ENCODE measurements at places on chromosomes 3 and 15. TPM values are rescaled to one million over a fixed set of nuclear protein-coding genes. Genes with fewer than 3 reads are reported as not detected.

WDR49 gene
- 0.28 TPM for total RNA-seq

C3orf49 gene
- total RNA-seq: not detected

SLC41A3 gene
- total RNA-seq: 67.0 TPM

EFL1 gene
- 14.4 TPM for total RNA-seq

AGTR1 gene
- not detected for total RNA-seq

HTR3E gene
- total RNA-seq: not detected

LMAN1L gene
- not detected for total RNA-seq

ROBO2 gene
- total RNA-seq: 0.39 TPM

DNA sequence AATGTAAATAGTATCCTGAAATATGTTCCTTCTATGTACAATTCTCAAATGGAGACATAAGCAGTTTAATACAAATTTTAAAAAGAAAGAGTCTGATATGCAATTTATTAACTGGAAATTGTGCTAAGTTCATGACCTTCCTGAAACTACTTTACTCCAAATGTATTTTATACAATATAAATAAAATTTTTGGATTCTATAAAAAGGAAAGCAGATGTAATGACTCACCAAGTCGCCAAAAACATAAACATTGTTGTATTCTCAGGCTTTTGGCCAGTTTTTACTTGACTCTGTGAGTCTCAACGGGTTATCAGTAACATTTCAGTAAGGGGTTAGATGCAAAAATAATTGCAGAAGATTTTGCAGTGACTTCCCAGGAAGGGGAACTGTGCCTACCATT is 948.2 kb downstream of the EPHA3 start:
- DNase-seq: no peak
- H3K36me3 ChIP-seq: no peaks in the 10 kb centered on the region
- no peak overlapping the region for H3K27ac ChIP-seq
- no peaks in the 10 kb centered on the region for H3K27me3 ChIP-seq
- no peaks in the 10 kb centered on the region for H3K4me1 ChIP-seq
- no peak overlapping the region for H3K4me3 ChIP-seq

DNA sequence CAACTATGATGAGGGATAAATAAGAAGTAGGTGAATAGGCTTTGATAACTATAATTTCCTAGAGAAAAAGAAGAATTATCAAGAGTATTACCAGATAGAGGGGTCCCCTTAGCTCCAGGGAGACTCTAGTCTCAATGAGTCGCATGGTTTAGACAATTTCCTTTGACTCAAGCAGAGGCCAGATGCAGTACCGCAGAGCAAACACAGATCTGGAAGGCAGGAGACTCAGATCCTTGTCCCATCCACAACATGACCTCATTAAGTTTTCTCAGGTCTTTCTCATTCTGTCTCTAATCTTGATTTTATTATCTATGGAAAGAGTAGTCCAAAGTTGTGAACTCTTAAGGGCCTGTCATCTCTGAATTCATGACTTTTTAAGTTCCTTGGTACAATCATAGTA is 987.9 kb downstream of the NTRK3 start:
- no peaks in the 10 kb centered on the region for H3K4me1 ChIP-seq
- no peak for DNase-seq
- no peak overlapping the region for H3K4me3 ChIP-seq
- H3K27ac ChIP-seq: no peak overlapping the region
- no peaks in the 10 kb centered on the region for H3K36me3 ChIP-seq

GRCh38 chr3:164095279-164095678 is 983.0 kb downstream of the SI start:
- H3K36me3 ChIP-seq: no peaks in the 10 kb centered on the region
- H3K27me3 ChIP-seq: no peaks in the 10 kb centered on the region
- H3K27ac ChIP-seq: no peak overlapping the region
- no peak for DNase-seq

GRCh38 chr3:43769885-43770425 is 79.2 kb downstream of the ABHD5 start:
- H3K27ac ChIP-seq: peak overlapping the region; percentile 90
- H3K27me3 ChIP-seq: no peaks in the 10 kb centered on the region
- H3K4me1 ChIP-seq: peaks cover 83% of the 10 kb centered on the region
- peak overlapping the region; percentile 17 for H3K4me3 ChIP-seq

DNA sequence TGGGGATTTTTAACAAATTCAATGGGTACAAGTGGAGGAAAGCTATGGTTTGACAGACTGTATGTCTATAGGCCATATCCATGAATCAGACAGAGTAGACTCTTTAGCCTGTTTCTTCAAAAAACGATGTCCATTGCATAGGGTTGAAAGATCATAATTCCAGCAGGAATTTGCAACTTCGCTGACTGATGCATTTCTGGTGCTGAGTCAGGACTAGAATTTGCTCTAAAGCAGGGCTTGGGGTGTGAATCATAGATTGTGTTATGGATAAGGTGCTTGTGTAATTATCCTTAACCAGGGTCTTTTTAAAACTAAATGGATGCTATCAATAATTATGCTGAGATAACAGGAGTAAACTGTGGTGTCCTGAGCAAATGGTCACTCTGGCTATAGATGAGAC is 200.4 kb upstream of the TBC1D5 start:
- H3K27me3 ChIP-seq: no peaks in the 10 kb centered on the region
- no peak overlapping the region for H3K4me3 ChIP-seq
- DNase-seq: no peak
- H3K4me1 ChIP-seq: peaks cover 7% of the 10 kb centered on the region

GRCh38 chr3:38985581-38985980 is 66.2 kb downstream of the SCN11A start:
- no peak for DNase-seq
- no peak overlapping the region for H3K27ac ChIP-seq
- no peaks in the 10 kb centered on the region for H3K36me3 ChIP-seq
- peaks cover 74% of the 10 kb centered on the region for H3K27me3 ChIP-seq
- H3K4me3 ChIP-seq: no peak overlapping the region
- H3K4me1 ChIP-seq: no peaks in the 10 kb centered on the region

- peaks cover 11% of the 10 kb centered on the region for H3K4me1 ChIP-seq
- no peaks in the 10 kb centered on the region for H3K36me3 ChIP-seq
- no peak for DNase-seq
These were observed 252.6 kb downstream of the TLE3 start for GRCh38 chr15:69845159-69845558.

DNA sequence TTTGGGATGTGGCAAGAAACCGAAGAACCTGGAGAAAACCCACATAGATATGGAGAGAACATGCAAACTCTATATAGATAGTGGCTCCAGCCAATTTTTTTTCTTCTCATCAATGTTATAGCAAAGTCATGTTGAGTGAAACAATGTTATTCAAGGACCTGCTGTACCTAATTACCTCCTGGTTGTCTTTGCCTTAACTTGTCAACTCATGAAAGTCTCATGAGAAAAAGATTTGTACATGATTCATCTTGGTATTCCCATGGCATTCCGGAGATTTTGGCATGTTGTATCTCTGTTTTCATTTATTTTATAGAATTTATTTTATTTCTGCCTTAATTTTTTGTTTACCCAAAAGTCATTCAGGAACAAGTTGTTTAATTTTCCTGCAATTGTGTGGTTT is 303.8 kb upstream of the CDIN1 start:
- no peaks in the 10 kb centered on the region for H3K27me3 ChIP-seq
- no peak overlapping the region for H3K4me3 ChIP-seq
- H3K4me1 ChIP-seq: no peaks in the 10 kb centered on the region
- no peaks in the 10 kb centered on the region for H3K36me3 ChIP-seq
- DNase-seq: no peak

GRCh38 chr15:47570881-47571640 is 146.2 kb upstream of the SEMA6D start:
- H3K27ac ChIP-seq: no peak overlapping the region
- no peak for DNase-seq
- H3K4me1 ChIP-seq: no peaks in the 10 kb centered on the region
- no peaks in the 10 kb centered on the region for H3K27me3 ChIP-seq
- H3K36me3 ChIP-seq: no peaks in the 10 kb centered on the region
- H3K4me3 ChIP-seq: no peak overlapping the region

DNA sequence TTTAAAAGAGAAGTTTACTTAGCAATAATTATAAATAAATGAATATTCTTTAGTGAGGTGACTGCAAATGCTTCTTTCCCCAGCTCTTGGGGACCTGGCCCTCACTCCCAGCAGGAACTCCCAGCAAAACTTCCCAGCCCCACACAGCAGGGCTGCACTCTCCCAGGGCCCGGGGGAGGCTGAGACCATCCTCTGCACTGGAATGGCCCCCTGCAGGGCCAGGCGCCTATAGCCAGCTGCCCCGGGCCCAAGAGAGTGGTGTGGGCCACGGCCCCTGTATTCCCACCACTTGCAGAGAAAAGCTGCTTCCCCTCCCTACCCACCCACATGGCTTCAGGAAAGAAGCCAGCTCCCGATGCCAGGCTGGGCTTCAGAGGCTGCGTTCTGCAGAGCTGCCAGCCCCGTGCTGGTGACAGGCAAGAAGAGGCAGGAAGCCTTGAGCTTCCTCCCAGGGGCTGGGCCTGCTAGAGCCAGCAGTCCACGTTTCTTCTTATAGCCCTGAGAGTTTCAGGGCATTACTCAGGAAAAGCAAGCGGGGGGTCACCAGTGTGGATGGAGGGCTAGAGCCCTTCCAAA is 20.0 kb downstream of the IDH2 start:
- no peaks in the 10 kb centered on the region for H3K4me1 ChIP-seq
- no peaks in the 10 kb centered on the region for H3K27me3 ChIP-seq
- no peak overlapping the region for H3K4me3 ChIP-seq

GRCh38 chr3:13545952-13546454 is 2.9 kb upstream of the FBLN2 start:
- no peak overlapping the region for H3K4me3 ChIP-seq
- peaks cover 31% of the 10 kb centered on the region for H3K4me1 ChIP-seq
- DNase-seq: no peak
- H3K36me3 ChIP-seq: no peaks in the 10 kb centered on the region

All from PC-9 (cell line).